AG09319 (cell line): ENCODE measurements at places on chromosomes 3 and 15.

GRCh38 chr3:45181496-45181895 is 35.3 kb upstream of the CDCP1 start:
- DNase-seq: no peak

GRCh38 chr15:91909574-91909973 is 56.1 kb downstream of the SLCO3A1 start:
- no peak for DNase-seq

GRCh38 chr3:165854696-165855095 is 17.5 kb upstream of the BCHE start:
- DNase-seq: no peak

GRCh38 chr3:98540346-98540745 is 8.6 kb downstream of the GPR15 start:
- DNase-seq: no peak

DNA sequence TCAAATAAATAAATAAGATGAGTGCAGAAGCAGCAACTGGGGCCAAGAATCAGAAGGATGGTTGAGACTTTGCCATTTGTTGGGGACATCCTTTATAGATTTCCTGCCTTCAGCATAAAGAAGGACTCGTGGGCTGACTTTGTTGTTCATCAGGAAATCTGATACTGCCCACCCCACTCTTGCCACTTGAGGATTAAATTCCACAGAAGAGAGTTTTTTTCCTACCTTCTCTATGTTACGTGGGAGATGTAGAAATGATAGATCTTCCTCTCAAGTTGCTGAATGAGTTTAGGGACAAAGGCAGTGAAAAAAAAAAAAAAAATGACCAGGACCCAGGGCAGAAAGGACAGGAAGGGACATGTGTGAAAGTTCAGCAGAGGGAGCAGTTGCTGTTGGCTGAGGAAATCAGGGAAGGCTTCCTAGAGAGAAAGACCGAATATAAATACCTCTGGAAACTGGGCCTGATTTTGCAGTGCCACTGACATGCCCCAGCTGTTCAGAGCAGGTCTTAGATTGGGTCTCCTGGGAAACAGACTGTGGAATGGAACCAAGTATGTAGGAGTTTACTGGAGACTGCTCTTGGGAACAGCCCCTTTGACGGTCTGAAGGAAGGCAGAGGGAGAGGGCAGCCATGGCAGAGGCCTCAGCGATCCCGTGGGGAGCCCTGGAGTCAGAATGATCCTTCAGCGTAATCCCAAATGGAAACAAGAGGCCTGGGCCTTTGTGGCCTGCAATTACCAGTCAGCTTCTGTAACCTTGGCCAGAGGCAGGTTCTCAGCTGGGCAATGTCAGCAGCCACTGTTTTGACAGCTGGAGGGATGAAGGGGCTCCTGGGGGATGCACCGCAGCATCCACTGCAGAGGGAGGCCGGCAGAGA is 50.9 kb downstream of the C3orf20 start:
- DNase-seq: no peak

GRCh38 chr3:28103861-28104260 is 137.6 kb upstream of the CMC1 start:
- DNase-seq: no peak

- no peak for DNase-seq
These were observed 20.1 kb downstream of the GOLGA6A start for GRCh38 chr15:74062236-74062635.
